DMS79 treated with DMSO at 0.1 percent for 48 hours (cell line): ENCODE measurements at places on chromosomes 16 and 17.
A peak's percentile ranks its signal among the peaks of the same experiment; 100 is the strongest.

DNA sequence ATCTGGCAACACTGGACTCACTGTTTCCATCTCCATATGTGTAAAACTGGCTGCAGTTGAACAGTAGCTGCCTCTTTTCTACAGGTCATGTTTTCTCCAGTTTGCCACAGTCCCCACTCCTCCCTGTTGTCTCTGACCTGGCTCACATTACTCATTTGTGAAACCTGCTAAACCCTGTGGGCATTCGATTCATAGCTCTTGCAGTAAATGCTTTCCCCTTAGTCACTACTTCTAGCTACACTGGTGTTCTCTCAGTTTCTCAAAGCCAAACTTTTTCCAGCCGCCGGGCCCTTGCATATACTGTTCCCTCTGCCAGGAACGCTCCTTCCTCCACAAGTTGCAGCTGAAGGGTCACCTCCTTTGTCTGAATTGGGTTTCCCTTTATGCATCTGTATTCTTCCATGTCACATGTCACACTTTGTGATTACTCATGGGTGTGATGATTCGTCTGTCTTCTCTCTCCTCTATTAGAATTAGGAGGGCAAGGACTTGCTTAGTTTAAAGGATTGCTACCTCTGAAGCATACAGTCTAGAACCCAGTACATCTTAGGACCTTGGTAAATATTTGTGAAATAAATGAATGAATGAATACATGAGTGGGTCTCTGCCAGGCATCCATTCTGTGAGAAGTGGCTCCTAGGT, 15.0 kb upstream of the MT4 start:
- DNase-seq = no peak

GRCh38 chr17:78650093-78650715, 73.0 kb upstream of the DNAH17 start:
- no peak for DNase-seq

DNA sequence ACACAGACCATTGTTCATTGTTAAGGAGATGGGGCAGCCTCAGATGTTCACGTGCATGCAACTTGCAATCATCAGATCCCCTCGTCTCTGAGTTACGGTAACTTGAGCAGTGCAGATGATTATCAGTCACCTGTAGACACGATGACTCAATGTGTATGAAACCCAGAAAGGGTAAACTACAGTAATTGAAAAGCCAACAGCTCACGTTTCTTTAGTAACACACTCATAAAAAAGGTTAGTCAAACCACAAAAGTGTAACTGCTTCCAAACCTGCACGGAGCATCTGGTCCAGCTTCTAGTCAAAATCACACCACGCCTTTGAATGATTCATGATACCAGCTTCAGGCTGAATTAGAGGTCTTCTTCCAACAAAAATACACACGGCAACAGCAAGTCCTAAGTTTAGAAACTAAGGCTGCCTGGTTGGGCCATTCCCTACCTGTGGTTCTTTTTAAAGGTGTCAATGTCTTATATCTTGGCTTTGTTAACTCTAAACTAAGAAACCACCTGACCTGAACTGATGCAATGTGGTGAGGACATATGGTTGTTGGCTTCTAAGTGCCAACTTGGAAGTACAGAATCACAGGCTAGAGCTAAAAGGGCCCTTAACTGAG, 32.3 kb downstream of the GRB7 start:
- peak; percentile 92 for DNase-seq

DNA sequence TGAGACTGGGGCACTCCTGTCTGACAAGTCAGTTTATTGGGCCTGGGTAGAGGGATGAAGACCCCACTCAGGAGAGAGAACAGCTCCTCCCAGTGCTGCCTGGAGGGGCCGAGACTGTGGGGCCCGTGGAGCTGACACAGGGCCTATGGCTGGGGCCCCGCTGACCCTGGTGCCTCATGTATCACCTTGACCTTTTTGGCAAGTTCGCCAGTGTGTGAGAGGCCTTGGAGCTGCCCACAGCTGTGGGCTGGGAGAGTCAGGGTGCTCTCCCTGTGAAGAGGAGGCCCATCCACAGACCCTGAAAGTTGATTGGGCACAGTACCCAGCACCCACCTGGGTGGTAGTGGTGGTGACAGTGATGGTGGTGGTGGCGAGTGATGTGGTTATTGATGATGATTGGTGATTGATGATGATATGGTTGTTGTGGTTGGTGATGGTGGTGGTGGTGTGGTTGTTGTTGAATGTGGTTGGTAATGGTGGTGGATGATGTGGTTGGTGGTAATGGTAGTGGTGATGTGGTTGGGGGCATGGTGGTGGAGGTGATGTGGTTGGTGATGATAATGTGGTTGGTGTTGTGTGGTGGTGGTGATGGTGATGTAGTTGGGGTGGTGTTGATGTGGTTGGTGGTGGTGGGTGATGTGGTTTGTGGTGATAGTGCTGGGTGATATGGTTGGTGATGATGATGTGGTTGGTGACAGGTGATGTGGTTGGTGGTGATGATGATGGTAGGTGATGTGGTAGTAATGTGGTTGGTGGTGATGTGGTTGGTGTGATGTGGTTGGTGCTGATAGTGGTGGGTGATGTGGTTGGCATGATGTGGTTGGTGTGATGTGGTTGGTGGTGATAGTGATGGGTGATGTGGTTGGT, 29.1 kb downstream of the BAHCC1 start:
- DNase-seq = no peak

GRCh38 chr16:56635441-56635967, 3.0 kb upstream of the MT1A start:
- DNase-seq = no peak
